Non-pigmented ciliary epithelial cell (primary cell): ENCODE measurements at places on chromosomes 4 and X.

DNA sequence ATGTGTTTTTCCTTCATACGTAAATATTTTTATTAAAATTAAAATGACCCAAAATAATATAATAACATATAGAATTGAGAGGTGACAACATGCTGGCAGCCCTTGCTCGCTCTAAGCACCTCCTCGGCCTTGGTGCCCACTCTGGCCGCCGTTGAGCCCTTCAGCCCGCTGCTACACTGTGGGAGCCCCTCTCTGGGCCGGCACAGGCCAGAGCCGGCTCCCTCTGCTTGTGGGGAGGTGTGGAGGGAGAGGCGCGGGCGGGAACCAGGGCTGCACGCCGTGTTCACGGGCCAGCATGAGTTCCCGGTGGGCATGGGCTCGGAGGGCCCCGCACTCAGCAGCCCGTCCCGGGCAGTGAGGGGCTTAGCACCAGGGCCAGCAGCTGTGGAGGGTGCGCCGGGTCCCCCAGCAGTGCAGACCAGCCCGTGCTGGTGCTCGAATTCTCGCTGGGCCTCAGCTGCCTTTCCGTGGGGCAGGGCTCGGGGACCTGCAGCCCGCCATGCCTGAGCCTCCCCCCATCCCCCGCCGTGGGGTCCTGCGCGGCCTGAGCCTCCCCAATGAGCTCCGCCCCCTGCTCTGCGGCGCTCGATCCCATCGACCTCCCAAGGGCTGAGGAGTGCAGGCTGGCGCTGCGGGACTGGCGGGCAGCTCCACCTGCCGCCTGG is 222.3 kb downstream of the PTTG2 start:
- no peak for DNase-seq

GRCh38 chrX:48854898-48855297 is 19.5 kb upstream of the PCSK1N start:
- no peak for DNase-seq

DNA sequence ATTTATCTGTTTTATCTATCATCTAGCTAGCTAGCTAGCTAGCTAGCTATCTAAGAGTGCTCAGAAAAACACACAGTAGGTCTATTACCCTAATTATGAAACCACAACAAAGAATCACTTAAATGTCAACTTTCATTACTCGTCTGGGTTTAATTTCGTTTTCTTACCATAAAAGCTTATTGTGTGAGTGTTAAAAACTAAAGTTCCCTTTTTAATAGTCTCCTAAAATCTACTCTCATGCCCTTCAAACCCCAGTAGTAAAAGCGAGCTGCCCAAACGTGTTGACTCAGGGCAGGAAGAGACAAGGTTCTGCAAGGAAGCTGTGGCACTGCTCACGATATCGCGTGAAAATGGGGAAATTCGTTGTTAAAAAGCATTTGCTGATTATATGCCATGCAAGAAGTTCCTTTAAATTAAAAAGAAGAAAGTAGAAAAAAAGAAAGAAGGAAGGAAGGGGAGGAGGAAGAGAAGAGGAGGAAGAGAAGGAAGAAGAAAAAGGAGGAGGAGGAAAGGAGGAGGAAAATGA is 595 bp downstream of the MBNL3 start:
- no peak for DNase-seq

DNA sequence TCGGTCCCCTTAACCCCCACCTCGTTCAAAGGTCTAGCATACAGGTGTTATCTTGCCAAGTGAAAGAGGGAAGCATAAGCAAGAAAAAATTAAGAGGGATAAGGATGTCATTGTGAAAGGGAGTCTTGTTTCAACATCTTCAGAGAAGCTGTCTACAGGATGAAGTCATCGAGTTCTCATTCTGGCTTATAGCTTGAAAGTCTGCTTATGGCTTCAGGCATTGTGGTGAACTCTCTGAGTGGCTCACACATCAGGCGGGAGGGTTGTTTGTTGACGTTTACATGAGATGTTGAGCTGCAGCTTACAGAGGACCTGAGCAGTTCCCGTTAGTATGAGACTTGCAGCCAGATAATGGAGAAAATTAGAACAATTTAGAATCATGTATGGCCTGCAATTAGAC is 16.6 kb downstream of the MAGEA9B start:
- DNase-seq: peak; percentile 30

DNA sequence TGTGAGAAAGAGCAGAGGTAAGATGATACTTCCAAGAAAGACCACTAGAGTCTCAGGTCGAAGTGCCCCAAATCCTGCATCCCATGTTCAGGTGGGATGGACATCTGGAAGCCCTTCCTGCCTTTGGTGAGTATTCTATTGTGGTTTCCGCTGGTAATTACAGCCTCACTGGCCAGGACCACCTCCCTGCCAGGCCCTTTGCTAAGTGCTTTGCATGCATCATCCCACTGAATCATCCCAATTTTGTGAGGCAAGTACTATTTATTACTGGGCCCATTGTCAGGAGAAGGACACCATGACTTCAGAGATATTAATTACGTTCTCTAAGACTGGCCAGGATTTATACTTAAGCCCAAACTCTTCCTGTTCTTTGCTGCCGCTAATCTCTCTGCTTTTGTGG is 10.7 kb upstream of the PASD1 start:
- no peak for DNase-seq

DNA sequence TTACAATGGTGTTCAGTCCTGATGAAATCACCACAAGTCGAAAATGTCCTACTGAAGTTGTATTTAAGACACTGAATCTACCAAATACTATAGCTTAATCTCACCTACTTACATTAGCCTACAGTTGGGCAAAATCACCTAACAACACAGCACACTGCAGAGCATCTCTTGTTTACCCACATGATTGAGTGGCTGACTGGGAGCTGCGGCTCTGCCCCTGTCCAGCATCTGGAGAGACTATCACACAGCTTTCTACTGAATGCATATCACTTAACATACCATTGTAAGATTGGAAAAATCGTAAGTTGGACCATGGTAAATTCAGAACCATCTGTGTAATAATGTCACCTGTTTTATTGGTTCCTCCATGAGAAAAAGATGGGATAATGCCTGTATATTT is 1083.2 kb upstream of the PCDH7 start:
- no peak for DNase-seq
